ENCODE measurements at places on chromosomes 5 and 9.

GRCh38 chr5:154313360-154314017 is 123.0 kb downstream of the GALNT10 start:
- no peak for DNase-seq

DNA sequence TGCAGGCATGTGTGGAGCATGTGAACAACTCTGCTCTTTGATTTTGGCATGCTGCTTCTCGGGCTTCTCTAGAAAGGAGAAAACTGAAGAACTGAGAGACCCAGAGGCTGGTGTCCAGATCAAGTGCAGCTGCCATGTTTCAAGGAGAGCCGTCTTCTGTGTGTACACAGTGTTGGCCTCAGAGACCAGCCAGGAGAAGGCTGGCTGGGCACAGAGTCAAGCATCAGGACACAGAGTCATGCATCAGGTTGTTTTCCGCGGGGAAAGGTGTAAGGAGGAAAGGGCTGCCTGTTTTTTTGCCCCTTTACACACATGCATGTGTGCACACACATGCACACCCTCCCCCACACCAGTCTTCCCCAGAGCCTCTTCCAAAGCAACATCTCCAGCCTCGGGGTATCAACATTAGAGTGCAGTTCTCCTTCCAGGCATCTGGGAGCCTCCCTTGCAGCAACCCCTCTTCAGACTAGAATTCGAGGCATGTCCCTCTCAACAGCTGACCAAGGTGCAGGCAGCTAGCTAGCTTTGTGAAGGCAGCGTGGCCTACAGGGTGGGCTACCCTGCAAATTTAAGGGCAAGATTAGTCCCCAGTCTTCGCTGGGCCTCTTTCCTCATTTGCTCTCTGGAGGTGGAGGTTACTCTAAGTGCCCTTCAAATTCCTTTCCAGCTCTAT is 180.9 kb downstream of the AOPEP start:
- no peak for DNase-seq

DNA sequence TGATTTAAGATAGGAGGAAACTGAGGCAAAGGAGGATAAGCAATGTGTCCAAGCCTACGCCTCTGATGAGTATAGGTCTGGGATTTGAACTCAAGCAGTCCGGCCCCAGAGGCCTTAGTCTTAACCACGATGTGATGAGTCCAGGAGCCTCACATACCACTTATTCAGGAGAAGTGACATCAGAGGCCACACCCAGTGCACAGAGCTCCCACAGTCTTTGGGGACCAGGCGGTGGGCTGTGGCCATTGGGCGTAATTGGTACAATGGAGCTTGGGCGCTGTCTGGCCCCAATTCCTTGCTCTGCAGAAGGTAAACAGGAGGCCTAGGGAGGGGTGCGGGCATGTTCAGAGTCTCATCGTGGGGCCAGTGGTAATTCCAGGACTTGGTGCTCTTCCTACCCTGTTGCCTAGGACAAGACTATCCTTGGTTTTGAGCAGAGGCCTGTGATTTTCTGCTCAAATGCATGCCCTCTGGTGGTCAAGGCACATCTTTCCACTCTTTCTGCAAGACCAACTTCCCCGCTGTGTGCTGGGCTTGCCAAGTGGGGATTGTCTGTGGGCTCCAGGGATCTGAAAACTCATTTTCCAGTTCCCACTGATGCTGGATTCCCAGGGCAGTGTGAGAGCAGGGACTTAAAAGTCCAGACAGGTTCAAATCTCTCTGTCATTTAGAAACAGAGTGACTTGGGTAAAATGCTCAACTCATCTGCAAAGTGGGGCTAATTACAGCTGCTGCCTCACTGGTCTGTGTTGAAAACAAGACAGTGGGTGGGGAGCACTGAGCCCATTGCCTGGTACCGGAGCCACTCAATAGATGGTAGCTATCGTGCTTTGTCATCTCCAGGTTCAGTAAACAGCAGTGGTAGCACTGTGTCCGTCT is 15.8 kb downstream of the NDST1 start:
- DNase-seq: no peak

- peak; percentile 20 for DNase-seq
These were observed 104.0 kb upstream of the ZNF366 start for GRCh38 chr5:72611118-72611730.

DNA sequence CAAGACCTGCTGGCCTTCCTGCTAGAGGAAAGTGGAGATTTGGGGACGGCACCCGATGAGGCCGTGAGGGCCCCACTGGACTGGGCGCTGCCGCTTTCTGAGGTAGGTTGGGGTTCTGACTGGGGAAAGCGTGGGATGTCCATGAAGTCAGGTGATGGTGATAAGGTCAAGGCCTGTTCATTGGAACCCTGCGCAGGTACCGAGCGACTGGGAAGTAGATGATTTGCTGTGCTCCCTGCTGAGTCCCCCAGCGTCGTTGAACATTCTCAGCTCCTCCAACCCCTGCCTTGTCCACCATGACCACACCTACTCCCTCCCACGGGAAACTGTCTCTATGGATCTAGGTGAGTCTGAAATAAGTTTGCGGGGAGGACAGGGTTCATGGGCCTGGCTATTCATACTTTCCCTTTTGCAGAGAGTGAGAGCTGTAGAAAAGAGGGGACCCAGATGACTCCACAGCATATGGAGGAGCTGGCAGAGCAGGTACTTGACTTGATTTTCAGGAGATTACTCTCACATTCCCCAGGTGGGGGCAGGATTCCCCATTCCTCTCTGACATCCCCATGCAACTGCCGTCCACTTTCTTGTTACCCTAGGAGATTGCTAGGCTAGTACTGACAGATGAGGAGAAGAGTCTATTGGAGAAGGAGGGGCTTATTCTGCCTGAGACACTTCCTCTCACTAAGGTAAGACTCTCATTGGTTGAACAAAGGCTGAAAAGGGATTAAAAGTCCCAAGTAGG is 505 bp downstream of the CREB3 start:
- peak; percentile 4 for DNase-seq

GRCh38 chr5:50800410-50800809 is 134.0 kb downstream of the PARP8 start:
- DNase-seq: no peak

- no peak for DNase-seq
These were observed 122.8 kb downstream of the DPYSL3 start for GRCh38 chr5:147387109-147387508.

GRCh38 chr9:129822898-129823541 is 916 bp downstream of the TOR1A start:
- DNase-seq: no peak

DNA sequence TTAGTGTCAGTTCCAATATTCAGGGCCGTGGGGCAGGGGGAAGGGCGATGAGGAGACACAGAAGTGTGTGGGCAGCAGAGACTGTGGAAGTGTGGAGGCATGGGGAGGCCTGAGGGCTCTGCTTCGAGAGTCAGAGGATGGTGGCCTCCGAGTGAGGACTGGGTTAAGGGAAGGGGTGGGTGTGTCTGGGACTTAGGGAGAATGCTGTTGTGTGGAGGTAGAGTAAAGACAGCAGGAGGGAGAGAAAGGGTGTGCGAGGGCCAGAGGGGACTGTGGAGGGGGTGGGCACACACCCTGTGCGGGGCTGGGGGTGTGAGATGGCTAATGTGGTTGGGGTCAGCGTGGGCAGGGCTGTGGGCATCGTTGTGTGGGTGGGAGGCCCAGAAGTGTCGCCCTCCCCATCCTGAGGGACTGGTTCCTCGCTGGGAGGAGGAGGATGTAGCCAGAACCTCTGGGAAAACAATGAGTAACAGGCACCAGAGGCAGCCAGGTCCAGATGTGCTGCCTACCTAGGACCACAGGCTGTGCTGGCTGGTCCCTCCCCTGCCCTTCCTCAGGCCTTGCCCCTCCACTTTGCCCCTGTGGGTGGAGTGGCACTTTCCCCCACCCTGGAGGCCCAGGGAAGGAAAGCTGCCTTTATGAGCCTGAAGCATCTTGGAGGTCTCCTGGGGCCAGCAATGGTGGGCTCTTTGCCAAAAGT is 4.2 kb downstream of the USP20 start:
- DNase-seq: no peak

- DNase-seq: no peak
These were observed 237.9 kb downstream of the CACNA1B start for GRCh38 chr9:138115506-138115905.

DNA sequence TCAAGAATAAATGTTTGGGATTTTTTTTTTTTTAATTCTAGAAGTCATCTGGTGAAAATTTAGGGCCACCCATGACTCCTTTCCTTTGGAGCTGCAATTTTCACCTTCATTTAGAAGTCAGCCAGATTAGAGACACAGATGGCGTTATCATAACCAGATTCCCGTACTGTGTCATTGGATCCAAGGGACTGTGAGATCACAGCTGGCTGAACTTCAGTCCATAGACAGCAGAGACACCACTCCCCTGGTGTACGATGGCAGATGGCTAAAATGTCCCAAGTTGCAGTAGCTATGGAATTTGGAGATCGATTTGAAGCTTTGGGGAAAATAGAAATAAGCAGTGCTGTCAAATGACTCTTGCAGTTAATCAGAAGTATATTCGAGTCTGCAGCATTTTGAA is 216.3 kb downstream of the RFK start:
- DNase-seq: no peak

DNA sequence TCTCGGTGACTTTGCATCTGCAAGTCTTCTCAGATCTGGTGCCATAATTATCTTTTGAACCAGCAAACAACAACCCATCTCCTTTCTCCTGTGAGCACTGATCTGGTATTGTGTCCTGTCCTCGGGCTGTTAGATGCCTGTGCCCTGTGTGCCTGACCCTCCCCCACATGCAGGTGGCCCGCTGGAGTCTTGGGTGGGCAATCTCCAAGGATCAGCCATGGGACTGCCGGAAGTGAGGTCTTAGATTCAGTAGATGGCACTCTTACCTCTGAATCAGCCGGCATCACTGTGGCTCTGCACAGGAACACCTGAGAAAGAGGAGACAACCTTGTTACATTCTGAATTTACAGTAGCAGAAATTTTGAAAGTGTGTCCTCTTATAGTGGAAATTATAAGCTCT is 172.4 kb downstream of the IRX2 start:
- DNase-seq: no peak

GRCh38 chr5:8473827-8474568 is 605.0 kb downstream of the MTRR start:
- DNase-seq: no peak

DNA sequence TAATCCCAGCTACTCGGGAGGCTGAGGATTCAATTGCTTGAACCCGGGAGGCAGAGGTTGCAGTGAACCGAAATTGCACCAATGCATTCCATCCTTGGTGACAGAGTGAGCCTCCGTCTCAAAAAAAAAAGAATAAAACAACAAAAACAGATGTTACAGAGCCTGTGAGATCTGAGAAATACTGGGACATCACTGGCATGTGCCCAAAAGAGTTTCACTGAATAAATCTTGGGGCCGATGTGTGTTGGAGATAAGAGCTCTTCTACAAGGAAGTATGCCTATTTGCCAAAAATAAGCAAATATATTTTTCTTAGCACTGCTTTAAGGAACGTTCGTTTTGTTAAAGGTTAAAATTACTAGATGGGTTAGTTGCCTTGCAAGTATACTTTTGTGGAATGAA is 55.1 kb downstream of the KIAA1958 start:
- no peak for DNase-seq

GRCh38 chr5:109291090-109291489 is 118.7 kb downstream of the PJA2 start:
- no peak for DNase-seq

DNA sequence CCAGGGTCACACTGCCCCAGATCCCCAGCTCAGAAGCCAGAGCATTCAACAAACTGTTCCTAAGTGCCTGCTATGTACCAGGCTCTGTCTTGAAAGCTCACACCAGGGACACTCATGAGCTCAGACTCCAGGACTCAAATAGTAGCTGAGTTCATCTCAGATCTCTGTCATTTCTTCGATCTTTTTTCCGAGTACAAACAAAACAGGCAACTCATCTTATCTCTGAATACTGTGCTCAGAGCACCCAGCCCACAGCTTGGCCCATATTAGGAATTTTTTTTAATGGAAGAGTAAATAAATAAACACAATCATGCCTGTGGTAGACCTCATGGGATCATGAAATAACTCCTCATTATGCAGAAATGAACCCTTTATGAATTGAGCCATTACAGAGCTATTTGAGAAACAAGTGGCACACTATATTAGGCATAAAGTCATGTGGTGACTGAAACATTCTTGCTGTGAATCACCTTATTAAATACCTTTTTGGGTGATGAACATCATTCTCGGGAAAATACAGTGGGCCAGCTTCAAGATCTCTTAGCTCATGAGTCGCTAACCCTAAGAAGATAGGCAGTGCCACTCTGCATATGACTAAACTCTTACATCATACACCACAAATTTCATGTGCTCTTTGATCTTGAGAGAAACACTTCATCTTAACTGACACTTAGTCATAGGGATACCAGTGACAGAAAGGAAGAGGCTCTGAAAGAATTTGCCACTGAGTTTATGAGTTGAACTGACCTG is 9.9 kb downstream of the SH3RF2 start:
- no peak for DNase-seq

DNA sequence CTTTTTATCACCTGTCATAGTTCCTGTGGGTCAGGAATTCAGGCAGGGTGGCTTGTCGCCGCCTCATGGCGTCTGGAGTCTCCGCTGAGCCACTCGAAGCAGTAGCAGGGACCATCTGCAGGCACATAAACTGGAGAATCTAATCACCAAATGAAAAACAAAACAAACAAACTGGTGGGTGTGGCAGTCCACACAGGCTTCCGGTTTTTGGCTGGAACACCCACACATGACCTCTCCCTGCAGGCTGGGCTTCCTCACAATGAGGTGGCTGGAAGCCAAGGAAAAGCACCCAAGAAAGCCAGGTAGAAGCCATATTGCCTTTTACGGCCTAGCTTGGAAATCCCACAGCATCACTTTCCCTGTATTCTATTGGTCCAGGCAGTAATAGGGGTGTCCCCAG is 197.0 kb downstream of the SYK start:
- no peak for DNase-seq

All from NCI-H1930 (cell line).